ENCODE measurements at places on chromosomes 2 and 18. TPM values are rescaled to one million over a fixed set of nuclear protein-coding genes. Genes with fewer than 3 reads are reported as not detected.
A peak's percentile ranks its signal among the peaks of the same experiment; 100 is the strongest.

DNA sequence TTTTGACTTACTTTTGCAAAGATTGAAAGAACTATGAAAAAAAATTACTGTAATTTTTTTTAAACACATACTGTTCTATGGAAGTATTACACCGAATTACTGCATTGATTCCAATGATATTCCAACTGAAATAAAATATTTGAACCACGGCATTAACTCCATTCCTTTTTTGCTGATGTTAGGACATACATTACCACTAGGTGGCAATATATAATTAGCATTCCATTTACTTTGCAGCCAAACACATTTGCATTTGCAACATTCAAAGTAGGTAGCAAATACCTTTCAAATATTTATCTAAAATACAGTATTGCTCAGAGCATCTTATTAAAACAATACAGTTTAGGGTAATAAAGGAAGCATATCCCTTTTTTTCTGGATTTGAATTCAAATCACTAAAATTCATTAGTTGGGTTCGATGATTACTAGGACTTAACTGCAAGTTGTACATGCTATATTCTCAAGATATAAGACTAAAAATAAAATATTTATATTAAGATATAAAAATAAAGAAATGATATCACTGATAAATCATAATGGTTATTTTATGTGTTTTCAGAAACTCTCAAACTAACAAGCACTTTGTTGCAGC, 31.3 kb downstream of the LANCL1 start:
- DNase-seq = peak; percentile 34
- no peaks in the 10 kb centered on the region for H3K36me3 ChIP-seq
- no peaks in the 10 kb centered on the region for H3K4me1 ChIP-seq
- no peak overlapping the region for H3K4me3 ChIP-seq

- H3K27me3 ChIP-seq = no peaks in the 10 kb centered on the region
- H3K36me3 ChIP-seq = no peaks in the 10 kb centered on the region
- DNase-seq = peak; percentile 21
- H3K4me1 ChIP-seq = peaks cover 4% of the 10 kb centered on the region
Measured at GRCh38 chr18:75477900-75478299, 50.4 kb upstream of the SMIM21 start.

DNA sequence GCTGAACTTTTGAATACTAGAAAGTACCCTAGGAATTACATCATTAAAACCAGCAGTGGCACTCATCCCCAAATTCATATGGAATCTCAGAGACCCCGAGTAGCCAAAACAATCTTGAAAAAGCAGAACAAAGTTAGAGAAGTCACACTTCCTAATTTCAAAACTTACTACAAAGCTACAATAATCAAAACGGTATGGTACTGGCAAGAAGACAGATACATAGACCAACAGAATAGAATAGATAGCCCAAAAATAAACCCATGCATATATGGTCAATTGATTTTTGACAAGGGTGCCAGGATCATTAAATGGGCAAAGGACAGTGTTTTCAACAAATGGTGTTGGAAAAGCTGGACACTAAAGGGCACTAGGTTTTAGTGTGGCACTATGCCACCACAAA, 176.0 kb upstream of the NDUFV2 start:
- no peaks in the 10 kb centered on the region for H3K27me3 ChIP-seq
- H3K27ac ChIP-seq = no peak overlapping the region
- no peak overlapping the region for H3K4me3 ChIP-seq

- peaks cover 8% of the 10 kb centered on the region for H3K27me3 ChIP-seq
- DNase-seq = no peak
- no peaks in the 10 kb centered on the region for H3K4me1 ChIP-seq
- no peak overlapping the region for H3K27ac ChIP-seq
- no peaks in the 10 kb centered on the region for H3K36me3 ChIP-seq
Measured at GRCh38 chr2:85909005-85909404, 20.2 kb upstream of the ST3GAL5 start.

CAPN14 gene
- 0.23 TPM for total RNA-seq

ARHGEF33 gene
- 0.12 TPM for total RNA-seq

- no peak overlapping the region for H3K27ac ChIP-seq
- no peaks in the 10 kb centered on the region for H3K4me1 ChIP-seq
- H3K27me3 ChIP-seq = no peaks in the 10 kb centered on the region
- DNase-seq = peak; percentile 80
- no peak overlapping the region for H3K4me3 ChIP-seq
Measured at GRCh38 chr2:9191041-9191481, 15.6 kb upstream of the ASAP2 start.

- no peak for DNase-seq
- no peak overlapping the region for H3K4me3 ChIP-seq
- no peak overlapping the region for H3K27ac ChIP-seq
- no peaks in the 10 kb centered on the region for H3K27me3 ChIP-seq
- no peaks in the 10 kb centered on the region for H3K36me3 ChIP-seq
- no peaks in the 10 kb centered on the region for H3K4me1 ChIP-seq
Measured at GRCh38 chr2:161947836-161948235, 126.2 kb downstream of the DPP4 start.

- H3K4me3 ChIP-seq = no peak overlapping the region
- H3K36me3 ChIP-seq = no peaks in the 10 kb centered on the region
- no peak overlapping the region for H3K27ac ChIP-seq
- H3K27me3 ChIP-seq = peaks cover 6% of the 10 kb centered on the region
- DNase-seq = no peak
Measured at GRCh38 chr18:7459851-7460770, 107.0 kb upstream of the PTPRM start.

- no peaks in the 10 kb centered on the region for H3K4me1 ChIP-seq
- no peak overlapping the region for H3K4me3 ChIP-seq
- H3K36me3 ChIP-seq = no peaks in the 10 kb centered on the region
- H3K27ac ChIP-seq = no peak overlapping the region
Measured at GRCh38 chr2:23698721-23699579, 228.0 kb downstream of the ATAD2B start.

ANKRD62 gene
- not detected for total RNA-seq

TMEM247 gene
- total RNA-seq = not detected

DNA sequence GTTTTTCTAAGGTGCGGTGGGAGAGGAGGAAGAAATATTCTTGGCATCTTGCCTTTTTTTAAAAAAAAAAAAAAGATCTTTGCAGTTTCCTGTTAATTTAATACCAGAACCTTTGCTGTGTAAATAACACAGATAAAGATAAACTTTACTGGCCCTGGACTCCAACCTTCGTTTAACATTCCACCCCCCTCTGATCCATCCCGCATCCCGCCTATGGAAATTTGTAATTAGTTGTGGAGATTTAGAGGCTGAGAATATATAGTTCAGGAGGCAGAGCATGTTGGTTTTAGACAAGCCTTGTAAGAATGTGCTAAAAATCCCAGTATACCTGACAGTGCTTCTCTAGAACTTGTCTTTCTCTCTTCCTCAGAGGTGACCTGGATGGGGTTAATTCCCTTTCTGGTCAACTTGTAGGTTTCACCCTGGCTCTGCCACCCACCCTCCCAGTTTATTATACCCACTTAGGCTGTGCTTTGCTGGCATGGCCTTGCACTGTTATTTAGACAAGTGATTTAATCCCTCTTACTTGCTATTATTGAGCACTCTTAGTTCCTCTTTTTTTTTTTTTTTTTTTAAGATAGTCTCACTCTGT, 2.9 kb upstream of the C2orf72 start:
- H3K27ac ChIP-seq = no peak overlapping the region
- H3K4me3 ChIP-seq = no peak overlapping the region
- no peaks in the 10 kb centered on the region for H3K4me1 ChIP-seq
- H3K27me3 ChIP-seq = peaks cover 38% of the 10 kb centered on the region
- H3K36me3 ChIP-seq = no peaks in the 10 kb centered on the region

- H3K27ac ChIP-seq = no peak overlapping the region
- no peaks in the 10 kb centered on the region for H3K27me3 ChIP-seq
- no peaks in the 10 kb centered on the region for H3K4me1 ChIP-seq
- no peak for DNase-seq
Measured at GRCh38 chr2:147275943-147276342, 568.9 kb upstream of the ACVR2A start.

SERPINB3 gene
- total RNA-seq = not detected

DNA sequence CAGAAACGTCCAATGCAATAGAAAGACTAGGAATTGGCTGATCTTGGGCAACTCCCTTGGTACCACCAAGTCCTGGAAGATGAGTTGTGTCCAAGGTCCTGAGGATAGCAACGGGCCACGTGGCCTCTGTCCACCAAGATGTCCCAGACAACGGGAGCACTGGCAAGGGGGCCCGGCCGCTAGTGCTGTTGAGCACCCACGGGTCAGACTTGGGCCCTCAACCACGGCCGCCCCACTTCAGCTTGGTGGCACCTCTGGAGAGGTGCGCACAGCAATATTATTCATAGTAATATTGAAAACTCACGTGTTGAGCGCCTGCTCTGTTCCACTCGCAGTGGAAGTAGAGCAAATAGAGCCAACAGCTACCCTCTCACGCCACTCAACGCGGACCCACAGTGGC, 19.0 kb downstream of the PASK start:
- H3K4me1 ChIP-seq = no peaks in the 10 kb centered on the region
- no peaks in the 10 kb centered on the region for H3K27me3 ChIP-seq
- no peak for DNase-seq
- no peak overlapping the region for H3K27ac ChIP-seq
- H3K4me3 ChIP-seq = no peak overlapping the region
- no peaks in the 10 kb centered on the region for H3K36me3 ChIP-seq

DNA sequence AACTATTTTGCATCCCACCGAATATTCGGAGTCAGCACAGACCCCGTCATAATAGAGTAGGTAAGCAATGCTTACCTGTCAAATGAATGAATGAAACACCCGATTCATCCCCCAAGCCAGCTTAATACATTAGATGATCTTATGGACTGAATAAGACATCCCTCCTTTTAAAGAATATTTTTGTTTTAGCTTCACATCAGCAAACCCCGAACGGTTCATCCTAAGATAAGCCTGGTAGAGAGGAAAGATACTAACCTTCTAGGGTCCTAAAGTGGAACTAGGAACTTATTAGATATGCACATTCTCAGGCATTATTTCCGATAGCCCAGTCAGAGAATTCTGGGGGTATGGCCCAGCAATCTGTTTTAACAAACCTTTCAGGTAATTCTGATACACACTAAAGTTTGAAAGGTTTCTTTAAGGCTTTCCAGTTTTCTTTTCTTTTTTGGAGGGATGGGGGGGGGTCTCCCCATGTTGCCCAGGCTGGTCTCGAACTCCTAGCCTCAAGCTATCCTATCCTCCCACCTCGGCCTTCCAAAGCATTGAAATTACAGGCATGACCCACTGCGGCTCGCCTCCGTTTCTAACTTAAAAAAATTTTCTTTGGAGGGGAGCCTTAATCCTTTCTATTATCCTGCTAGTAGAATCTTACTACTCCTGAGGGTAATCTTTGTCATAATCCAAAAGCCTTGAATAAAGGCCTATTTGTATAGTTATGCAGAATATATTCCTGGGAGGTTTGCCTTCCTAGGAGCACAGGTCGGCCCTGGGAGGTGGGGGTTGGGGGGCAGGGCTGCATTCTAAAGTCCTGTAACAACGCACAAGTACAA, 1.0 kb upstream of the ACTR3 start:
- peak overlapping the region; percentile 80 for H3K27ac ChIP-seq
- H3K4me1 ChIP-seq = peaks cover 39% of the 10 kb centered on the region
- peak overlapping the region; percentile 77 for H3K4me3 ChIP-seq
- no peak for DNase-seq

SIX3 gene
- not detected for total RNA-seq

DNA sequence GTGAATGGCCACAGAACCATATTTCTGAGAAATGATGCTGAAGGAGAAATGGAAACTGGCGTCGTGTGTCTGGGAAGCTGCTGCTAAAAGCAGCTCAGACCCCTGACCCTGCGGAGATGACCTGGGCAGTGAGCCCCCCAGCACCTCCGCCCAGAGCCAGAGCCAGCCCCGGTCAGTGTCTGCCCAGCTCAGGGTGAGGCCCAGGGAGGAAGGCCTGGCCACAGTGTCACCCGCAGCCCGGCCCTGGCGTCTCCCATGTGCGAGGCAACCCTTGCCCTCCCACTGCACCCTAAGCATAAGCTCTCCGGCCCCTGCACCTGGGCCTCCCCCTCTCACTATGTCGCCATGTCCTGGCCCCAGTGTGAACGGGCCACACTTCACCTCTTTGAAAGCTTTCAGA, 502.8 kb downstream of the EIPR1 start:
- no peak overlapping the region for H3K27ac ChIP-seq
- H3K4me1 ChIP-seq = no peaks in the 10 kb centered on the region
- no peak for DNase-seq
- no peaks in the 10 kb centered on the region for H3K36me3 ChIP-seq
- H3K27me3 ChIP-seq = no peaks in the 10 kb centered on the region

SEPTIN10 gene
- 105 TPM for total RNA-seq

ALPG gene
- not detected for total RNA-seq

GRCh38 chr2:43708178-43708577, 31.9 kb upstream of the C1GALT1C1L start:
- H3K4me1 ChIP-seq = peaks cover 9% of the 10 kb centered on the region
- no peaks in the 10 kb centered on the region for H3K27me3 ChIP-seq
- H3K27ac ChIP-seq = no peak overlapping the region
- no peak overlapping the region for H3K4me3 ChIP-seq

DNA sequence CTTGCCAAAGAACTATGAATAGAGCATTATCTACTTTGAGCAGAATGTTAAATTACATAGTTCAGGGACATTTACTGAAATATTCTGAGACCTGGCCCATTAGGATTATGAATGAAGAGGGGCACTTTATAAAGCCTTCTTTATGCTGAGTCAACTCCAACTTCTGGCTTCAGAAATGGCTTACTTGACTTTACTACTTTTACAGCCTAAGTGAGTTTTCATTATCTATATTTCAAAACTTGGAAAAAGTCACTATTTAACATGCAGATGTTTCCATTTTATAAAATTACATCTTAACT, 37.7 kb downstream of the SESTD1 start:
- H3K4me1 ChIP-seq = peaks cover 8% of the 10 kb centered on the region
- DNase-seq = no peak

RAX gene
- total RNA-seq = not detected

DNA sequence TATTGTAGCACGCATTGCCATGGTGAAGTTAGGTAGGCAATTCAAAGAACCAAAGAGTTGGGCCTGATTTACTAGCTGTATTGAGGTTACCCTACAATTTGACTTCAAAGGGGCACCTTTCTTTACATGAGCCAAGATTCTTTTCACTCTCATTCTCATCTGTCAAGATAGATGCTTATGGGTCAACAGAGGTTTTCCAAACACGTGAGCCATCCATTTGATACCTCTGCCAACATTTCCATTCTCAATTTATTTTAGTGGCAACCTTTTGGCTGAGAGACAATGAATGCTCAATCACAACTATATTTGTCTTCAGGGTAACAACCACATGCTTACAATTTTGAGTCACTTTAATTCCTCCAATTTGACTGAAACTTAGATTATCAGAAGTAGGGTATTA, 370.6 kb upstream of the CDH20 start:
- no peaks in the 10 kb centered on the region for H3K36me3 ChIP-seq
- no peak overlapping the region for H3K27ac ChIP-seq
- DNase-seq = no peak
- no peak overlapping the region for H3K4me3 ChIP-seq
- no peaks in the 10 kb centered on the region for H3K27me3 ChIP-seq
- H3K4me1 ChIP-seq = peaks cover 16% of the 10 kb centered on the region

All from endothelial cell of umbilical vein (primary cell).